ENCODE measurements at places on chromosomes 4 and X.

GRCh38 chr4:39235696-39236095, 53.4 kb downstream of the WDR19 start:
- no peak for DNase-seq

DNA sequence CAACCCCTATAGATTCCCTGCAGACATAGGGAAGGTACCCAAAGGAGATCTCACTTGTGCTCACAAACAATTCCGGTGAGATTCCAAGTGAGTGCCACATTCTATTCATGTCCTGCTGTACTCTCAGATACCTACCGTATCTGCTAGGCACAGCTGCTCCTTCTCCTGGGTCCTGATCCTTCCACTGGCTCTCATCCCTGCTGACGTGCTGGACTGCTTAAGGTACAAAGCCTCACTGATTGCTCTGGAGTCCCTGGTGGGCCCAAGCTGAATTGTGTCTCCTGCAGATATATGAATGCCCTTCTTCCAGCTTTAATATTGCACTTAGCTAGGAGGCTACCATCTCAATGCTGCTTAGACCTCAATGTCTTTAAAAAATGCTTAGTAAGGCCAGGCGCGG, 2.4 kb downstream of the TCEAL1 start:
- DNase-seq: no peak

GRCh38 chr4:184196730-184197385, 20.8 kb downstream of the ENPP6 start:
- DNase-seq: no peak

DNA sequence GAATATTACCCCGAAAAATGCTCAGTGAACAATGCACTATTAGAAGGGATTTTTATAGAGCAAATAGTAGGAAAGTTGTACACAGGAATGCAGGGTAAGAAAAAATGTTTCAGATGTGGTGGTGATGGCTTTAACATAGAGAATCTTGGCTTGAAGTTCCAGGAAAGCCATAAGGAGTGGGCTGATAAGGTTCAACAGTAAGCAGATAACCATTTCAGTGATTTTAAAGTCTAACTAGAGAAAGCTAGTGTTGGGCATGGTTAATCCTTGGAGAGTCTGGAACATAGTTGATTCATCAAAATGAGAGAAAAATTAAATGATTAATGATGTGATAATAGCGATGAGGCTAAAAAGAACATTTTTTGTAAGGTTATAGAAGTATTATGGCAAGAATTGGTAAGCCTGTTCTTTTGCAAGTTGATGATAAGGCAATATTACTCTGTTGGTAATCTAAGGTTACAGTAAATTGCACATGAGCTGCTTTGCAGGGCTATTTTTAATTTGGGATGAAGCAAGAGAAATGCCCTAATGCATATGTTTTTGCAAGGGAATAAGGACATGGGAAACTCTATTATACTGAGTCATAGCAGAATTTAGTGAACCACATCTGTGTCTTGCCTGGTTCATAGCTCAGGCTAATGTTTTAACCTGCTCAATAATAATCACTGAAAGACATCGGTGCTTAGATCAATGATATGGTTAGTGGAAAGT, 44.3 kb downstream of the GALNTL6 start:
- DNase-seq: no peak

- DNase-seq: no peak
Observed at GRCh38 chr4:41452484-41453225, 85.3 kb upstream of the LIMCH1 start.

- DNase-seq: no peak
Observed at GRCh38 chrX:141814213-141814857, 23.8 kb upstream of the MAGEC3 start.

GRCh38 chr4:3317011-3317655, 24.3 kb downstream of the RGS12 start:
- no peak for DNase-seq

DNA sequence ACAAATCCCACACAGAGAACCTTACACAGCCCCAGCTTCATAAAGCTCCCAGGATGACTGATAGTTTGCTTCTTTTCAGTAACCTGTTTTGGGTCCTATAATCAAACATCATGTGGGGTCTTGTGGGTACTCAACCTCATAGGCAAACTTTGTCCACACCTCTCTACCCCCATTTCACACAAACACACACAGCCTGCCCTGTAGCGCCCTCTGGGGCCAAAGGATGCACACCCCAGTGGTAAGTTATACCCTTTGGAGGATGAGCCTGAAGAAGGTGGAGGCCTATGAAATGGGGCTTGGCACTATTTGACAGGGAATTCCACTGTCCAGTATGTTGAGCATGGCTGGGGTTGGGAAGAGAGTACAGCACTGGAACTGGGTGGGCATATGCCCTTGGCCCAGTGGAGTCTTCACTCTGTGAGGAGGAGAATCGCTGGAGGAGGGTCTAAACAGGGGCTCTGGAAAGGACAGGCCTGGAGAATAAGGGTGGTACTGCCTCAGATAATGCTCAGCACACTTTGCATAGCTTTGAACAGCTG, 30.5 kb upstream of the COL25A1 start:
- DNase-seq: no peak

DNA sequence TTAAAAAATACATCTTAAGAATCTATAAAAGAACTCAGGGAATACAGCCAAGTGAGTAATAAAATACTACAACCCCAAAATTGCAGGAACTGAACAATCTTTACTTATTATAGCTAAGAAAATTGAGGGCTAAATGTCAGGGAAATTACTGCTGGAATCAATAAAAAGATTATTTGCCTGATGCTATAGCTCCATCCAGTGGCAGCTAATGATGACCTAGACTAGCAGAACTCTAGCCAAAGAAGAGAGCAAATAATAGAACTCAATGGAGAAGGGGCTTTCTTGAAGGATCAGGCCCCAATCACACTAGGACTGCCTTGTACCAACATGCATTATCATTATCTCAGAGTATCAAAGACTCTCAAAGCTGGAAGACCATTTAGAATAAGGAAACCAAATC, 85.0 kb upstream of the FAM241A start:
- DNase-seq: no peak

GRCh38 chr4:109739547-109739946, 9.7 kb upstream of the PLA2G12A start:
- no peak for DNase-seq

- DNase-seq: no peak
Observed at GRCh38 chr4:135672202-135672601, 1470.6 kb upstream of the PABPC4L start.

DNA sequence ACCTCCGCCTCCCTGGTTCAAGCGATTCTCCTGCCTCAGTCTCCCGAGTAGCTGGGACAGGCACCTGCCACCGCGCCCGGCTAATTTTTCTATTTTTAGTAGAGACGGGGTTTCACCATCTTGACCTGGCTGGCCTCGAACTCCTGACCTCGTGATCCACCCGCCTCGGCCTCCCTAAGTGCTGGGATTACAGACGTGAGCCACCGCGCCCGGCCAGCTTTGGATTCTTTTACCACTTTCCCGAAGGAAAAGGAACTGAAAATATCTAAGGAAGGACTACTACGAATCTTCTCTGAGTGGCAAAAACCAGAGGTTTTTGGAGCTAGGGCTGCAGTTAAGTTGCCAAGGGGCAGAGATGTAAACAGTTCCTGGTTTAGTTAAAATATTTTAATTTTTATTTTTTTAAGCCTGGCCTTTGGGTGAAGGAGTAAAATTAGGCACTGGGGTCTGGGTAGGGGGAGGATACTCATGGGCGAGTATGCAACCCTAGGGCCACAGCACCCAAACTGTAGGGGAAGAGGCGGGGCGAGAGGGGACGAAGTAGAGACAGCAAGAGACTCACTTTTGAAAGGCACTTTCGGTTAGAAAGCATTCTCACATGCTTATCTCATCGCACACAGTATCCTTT, 525 bp upstream of the CISD2 start:
- DNase-seq: no peak

- no peak for DNase-seq
Observed at GRCh38 chr4:185803022-185803421, 9.0 kb downstream of the SORBS2 start.

DNA sequence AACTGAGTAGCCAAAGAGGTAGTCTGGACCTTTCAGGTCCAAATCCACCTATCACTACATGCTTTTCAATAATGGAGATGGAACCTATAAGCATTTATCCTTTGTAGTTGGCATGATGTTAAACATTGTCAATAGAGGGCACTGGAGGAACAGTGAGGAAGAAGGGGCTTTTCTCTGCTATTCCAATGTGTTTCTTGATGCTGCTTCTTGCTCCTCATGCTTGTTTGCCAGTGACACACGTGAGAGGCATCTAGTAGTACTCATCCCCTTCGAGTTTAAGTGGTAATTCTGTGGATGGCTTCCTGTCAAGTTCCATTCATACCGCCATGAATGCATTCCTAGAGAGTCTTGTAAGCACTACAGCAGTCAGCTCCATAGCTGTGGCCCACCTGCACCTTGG, 84.0 kb downstream of the NAA11 start:
- no peak for DNase-seq

- no peak for DNase-seq
Observed at GRCh38 chrX:154117566-154117965, 20.0 kb upstream of the MECP2 start.

DNA sequence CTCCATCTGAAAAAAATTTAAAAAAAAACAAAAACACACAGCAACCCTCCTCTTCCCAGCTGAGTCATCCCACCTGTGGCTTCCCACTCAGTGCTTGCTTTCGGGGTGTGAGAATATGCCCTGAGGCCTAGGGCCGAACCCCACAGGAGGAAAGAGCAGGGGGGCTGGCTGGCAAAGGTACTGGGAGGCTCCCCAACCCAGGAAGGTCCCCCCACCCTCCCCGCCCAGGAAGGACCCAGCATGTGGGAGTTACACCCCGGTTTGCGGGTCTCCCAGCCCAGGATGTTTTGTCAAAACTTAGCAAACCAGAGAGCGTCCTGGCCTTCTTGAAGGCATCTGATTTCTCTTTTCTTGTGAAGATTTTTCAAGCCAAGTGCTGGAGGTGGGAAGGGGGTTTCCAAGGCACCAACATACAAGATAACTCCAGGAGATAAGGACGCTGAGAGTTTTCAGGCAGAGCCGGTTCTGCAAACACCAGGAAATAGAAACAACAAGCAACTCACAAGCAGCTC, 25.7 kb upstream of the CSF2RA start:
- DNase-seq: no peak

Measured in stimulated activated CD4-positive, alpha-beta T cell treated with anti-CD3 and anti-CD28 coated beads, Interleukin-15, amount 100 ng/mL, for 48 hours (primary cell).